ENCODE measurements at places on chromosomes 6 and 20.

DNA sequence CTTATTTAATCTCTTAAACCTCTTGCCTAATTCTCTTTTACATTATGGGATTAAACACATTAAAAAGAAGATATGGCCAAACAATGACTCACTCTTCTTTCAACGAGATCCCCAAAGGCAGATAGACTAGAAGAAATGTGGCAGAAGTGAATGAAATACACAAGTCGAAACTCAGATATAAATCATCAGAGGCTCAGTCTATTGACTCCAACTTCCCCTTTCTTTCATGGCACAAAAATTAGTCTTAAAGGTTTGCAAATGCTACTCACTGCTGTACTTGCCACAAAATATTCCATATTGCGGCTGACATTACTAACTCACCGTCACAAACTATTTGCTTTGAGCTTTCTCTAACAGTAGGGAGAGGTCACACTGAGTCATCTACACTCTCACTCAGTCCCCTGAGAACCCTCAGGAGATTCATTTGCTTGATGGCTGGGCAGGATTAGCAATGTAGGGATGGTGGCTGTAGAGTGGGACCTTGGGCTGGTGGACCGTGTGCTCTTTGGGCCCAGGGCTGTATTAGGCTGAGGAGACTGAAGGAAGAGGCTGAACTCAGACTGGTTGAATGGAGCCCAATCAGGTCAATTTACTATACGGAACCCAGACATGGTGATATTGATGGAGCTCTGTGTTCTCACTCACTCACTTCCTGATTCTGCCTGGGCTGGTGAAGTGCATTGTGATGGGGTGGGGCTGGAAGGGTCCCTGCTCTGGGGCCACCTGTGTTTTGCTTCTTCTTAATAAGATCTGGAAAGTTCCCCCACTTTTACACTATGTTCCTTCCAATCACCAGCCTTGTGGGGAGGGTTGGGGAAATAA is 42.8 kb upstream of the UBR2 start:
- DNase-seq = no peak

- DNase-seq = no peak
These were observed 1.0 kb upstream of the VSTM2L start for GRCh38 chr20:37901654-37902503.

- no peak for DNase-seq
These were observed 122.2 kb upstream of the MARCKS start for GRCh38 chr6:113734982-113735381.

- DNase-seq = no peak
These were observed 143.7 kb downstream of the RALGAPA2 start for GRCh38 chr20:20568604-20569205.

DNA sequence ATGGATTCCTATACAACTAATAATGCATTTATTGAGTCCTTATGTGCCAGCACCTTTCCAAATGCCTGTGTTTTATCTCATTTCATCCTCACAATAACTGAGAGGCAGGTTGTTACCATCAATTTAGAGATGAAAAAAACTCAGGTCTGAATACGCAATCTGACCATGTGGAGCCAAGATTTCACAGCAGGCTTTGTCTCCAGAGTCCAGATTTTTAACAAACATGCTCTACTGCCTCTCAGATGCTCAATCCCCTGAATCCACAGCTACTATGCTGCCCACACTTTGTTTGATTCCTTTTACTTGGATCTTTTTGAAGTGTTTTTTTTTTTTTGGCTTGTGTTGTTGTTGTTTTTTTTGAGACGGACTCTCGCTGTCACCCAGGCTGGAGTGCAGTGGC is 46.8 kb downstream of the B4GALT5 start:
- no peak for DNase-seq

DNA sequence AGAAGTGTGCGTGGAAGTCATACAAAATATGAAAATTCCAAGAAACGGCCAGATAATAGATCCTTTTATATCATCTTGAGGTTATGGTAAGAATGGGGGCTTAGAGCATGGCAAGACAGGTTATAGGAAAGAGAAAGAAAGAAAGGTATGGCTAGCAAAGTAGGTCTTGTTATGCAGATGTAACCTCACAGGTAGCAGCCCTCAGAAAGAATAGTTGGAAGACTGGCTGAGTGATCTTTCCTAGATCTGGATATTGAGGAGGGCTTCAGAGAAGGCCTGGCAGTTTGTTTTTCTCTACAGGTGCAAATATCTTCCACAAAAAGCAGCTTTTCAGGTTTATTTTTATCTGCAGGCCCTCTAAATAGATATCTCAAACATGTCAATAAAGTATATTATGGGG is 679.5 kb downstream of the KHDRBS2 start:
- DNase-seq = no peak

DNA sequence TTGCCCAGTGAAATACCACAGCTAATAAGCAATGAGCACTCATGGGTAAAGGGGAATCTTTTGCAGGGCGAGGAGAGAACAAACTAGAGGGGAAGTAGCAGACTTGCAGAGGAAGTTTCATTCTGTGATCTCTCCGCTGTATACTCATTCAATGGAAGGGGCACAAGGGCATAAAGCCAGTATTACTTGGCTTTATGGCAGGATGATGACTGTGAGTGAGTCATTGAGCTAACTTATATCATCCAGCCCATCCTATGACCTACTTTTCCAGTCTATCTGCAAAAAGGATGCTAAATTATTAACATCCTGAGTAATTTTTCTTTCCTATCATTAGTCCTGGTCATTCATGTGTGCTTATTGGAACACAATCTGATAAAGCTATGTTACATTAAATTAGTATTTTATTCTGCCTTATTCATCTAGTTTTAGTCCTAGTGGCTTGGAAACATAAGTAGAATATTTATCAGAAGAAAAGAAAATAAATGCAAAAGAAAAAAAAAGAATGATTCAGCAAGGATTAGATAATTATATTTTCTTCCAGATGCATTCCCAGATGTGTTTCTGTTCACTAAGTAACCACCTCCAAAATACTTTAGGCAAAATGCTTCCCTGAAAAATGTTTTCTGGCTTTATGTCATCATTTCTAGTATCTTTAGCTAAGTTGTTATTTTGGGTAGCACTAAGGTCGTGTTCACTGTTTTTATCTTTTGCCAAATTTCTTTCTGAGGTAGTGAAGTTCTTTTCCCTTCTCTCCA is 471.7 kb downstream of the CDKAL1 start:
- no peak for DNase-seq

- no peak for DNase-seq
These were observed 1450.7 kb upstream of the ADGRB3 start for GRCh38 chr6:67184405-67184804.

- DNase-seq = no peak
These were observed 368.1 kb upstream of the JARID2 start for GRCh38 chr6:14877758-14878157.

DNA sequence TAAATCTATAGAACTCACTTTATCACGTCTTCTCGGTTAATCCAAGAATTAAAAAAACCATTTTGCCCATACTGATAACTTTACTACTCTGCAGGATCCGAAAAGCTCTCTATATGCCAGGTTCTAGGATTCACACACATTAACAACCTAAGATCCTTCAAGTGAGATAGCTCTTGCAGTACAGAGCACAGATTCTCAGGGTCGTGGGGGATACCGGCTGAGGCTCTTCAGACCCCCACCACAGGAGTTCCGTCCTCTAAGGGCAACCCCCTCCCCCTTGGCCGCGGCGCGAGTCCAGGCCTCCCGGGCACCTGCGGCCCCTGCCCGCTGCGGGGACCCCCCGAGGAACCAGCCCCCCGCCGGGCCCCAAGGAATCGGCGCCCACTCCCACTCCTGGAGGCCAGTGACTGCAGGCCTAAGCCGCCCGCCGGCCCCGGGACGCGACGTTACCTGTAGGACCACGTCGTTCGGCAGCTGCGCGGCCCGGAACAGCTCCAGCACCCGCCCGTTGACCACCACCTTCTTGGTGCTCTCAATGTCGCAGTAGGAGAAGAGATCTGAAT is 892 bp downstream of the REPS1 start:
- DNase-seq = no peak

- DNase-seq = no peak
These were observed 289.7 kb downstream of the UBE3D start for GRCh38 chr6:82775981-82776380.

DNA sequence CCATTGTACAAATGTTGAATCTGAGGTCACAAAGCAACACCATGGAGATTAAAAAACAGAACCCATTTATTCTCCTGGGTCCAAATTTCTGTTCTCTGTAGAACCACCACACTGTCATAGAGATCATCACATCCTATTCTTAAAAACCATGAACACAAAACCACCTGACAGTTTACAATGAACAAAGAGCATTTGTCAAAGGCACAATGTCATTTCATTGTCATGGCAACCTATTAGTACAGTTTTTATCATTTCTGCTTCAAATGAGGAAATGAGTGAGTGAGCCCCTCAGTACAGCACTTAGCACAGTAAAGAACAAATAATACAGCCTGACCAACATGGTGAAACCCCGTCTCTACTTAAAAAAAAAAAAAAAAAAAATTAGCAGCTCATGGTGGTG is 23.1 kb upstream of the LAMP5 start:
- DNase-seq = no peak

DNA sequence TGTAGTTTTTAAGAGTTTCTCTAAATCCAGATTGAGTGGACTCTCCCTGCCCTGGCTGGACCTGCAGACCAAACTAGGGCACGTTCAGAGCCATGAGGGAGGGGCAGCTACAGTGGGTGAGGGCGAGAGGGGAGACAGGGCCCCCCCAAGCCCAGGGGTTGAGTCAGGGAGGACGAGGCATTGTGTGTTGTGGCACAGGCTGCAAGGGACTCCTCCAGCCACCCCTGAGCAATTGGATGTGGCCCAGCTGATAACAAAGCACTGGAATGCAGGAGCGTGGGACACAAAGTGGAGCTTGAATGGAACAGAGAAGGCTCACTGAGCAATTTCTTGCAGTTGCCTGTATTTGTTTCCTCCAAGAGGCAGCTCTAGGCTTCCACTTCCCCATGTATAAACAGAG is 43.5 kb upstream of the MYL9 start:
- no peak for DNase-seq

DNA sequence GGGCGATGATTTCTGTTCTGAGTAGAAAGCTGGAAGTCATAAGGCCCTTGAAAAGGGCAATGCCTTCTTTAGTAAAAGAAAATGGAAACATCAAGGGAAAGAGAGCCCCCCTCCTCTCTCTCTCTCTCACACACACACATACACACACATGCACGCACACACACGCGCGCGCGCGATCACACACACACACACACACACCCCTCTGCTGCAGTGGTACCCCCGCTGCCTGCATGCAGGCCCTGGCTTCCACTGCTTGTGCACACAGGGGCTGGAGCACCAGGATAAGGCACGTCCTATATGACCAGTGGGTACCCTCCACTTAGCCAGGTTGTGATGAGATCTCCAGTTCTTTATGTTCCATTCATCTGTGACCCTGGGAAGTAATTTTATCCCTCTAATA is 300.9 kb downstream of the SLC35F1 start:
- DNase-seq = no peak

DNA sequence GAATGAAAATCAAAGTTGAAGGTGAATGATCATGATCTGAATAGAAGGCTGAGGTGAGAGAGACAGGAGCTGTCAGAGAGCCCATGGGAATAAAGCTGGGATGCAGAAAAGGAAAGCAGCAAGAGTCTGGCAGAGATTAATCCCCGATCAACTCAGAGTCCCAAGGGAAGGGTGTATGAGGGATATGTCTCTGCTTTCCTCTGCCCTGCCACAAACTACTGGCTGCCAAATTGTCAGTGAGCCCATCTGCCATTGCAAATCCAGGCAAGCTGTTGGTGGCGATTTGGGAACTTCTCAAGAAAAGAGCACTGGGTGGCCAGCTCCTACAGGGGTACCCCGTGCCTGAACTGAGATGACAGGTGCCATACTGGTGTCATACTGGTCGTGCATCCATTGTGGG is 705.5 kb upstream of the MAN1A1 start:
- DNase-seq = no peak

- DNase-seq = no peak
These were observed 8.1 kb downstream of the NOL4L start for GRCh38 chr20:32577023-32577422.

- DNase-seq = no peak
These were observed 37.2 kb upstream of the IL20RA start for GRCh38 chr6:137081997-137082396.

GRCh38 chr6:52286798-52287432 is 2.4 kb upstream of the MCM3 start:
- peak; percentile 53 for DNase-seq

DNA sequence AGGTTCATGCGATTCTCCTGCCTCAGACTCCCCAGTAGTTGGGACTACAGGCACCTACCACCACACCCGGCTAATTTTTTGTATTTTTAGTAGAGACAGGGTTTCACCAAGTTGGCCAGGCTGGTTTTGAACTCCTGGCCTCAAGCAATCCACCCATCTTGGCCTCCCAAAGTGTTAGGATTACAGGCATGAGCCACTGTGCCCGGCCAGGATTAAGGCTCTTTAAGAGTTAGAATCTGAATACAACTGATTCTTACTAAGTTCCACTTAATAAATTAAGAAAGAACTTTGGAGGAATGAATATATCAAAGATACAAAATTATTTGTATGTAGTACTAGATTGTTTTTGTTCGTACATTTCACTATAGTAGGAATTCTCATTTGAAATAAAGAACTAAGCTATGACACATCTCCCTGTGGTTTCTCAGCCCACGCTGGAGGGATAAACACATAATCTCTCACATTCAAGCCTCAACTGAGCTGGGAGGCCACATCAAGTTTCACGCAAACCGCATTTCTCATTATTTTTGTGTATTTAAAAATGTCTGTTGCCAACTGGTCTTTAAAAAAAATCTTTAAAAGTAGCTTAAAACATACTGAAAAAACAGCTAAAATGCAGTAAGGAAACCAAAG is 34.2 kb downstream of the DTNBP1 start:
- no peak for DNase-seq

All from NCI-H1436 treated with DMSO at 0.1 percent for 48 hours (cell line).